ENCODE measurements at places on chromosomes 5 and 9. TPM values are rescaled to one million over a fixed set of nuclear protein-coding genes. Genes with fewer than 3 reads are reported as not detected.

DNA sequence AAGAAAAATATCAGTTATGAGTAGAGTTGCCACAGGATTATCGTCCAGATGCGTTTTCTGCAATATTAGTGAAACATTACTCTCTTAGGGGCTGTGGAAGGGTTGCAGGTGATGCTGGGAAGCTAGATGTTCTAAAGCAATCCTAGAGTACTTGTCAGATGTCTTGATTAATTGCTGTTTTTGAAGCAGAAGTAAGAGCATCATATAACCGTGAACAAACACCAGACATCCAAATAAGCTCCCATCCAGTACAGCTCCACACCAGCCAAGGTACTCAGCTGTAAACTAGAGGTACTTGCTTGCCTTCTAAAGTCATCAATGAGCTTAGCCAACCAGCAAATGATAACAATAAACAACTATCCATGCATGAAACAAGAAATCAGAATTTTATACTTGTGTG lies 131.1 kb downstream of the ST8SIA4 start:
- DNase-seq: no peak

DNA sequence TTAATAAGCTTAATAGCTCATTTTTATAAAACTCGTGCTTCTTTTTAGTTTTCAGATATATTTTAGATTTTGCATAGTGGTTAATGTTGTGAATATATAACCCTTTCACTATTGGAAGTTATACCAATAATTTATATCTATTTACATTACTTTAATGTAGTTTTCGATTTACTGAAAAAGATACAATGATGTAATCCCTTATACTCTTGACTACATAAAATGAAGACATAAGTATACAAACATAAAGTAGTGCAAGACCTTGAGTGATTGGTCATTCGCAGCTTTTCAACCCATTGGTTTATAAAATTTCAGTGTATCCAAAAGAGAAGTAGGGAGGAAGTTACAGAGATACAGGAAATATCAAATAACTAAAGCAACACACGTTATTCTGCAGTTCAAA lies 84.3 kb upstream of the GRHPR start:
- DNase-seq: no peak

- DNase-seq: no peak
Observed at GRCh38 chr5:32506799-32507198, 62.3 kb upstream of the ZFR start.

- DNase-seq: no peak
Observed at GRCh38 chr9:18405240-18405639, 68.7 kb upstream of the ADAMTSL1 start.

DNA sequence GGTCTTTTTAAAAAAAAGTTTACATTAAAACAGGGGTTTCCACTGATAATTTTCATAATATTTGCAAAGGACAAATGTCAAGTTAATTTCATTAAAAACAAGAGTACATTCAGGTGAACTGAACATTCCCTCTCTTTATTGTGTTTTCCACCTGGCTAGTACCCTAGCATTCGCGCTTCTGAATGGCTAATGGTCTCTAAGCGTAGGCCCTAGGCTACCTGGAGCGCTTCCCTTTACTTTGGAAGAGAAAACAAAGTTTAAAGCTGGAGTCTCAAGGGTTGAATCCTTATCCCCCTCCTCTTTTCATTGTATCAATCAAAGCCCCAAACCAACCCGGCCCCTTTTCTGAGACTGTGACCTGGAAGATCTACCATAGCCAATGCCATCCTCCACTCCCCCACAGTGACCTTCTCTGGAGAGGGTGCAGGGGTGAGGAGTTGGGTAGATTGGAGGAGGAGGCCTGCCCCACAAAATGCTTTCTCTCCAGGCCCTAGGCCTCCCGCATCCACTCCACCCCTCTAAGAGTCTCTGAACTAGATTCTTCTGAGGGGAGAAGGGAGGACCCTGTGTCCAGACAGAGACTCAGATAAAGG lies 73.3 kb upstream of the TBCA start:
- no peak for DNase-seq

DNA sequence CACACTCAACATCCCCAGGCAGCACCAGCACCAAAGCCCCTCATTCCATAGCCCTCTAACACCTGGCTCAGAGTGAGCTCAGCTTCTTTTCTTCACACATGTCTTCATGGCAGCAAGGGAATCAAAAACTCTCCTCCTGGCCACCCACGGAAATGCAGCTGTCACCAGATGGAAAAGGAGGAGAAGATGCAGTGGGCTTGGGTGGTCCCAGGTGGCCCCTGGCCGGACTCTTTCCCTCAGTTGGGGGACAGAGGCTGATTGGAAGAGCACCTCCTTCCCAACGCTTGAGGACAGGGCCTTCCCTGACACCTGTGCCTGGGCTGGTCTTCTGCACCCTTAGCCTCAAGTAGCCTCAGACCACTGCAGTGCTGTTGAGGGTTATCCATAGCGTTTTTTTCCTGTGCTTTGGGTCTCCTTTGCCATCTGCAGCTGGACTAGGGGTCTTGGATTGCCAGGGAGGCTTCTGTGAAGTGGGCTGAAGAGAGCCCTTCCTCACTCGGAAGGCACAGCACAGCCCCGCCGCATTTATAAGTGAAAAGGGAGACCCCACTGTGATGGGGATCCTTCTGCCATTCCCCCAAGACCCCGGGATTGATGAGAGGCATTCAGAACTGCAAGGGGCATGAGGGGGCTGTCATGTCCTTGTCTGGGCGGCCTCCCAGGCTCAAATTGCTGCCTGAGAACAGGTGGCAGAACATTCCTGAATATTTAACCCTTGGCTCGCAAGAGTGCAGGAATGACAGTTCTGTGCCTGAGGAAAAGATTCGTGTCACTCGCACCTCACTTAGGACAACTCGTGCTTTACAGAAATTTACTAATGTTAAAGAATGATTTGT lies 200.0 kb downstream of the AUH start:
- no peak for DNase-seq

DNA sequence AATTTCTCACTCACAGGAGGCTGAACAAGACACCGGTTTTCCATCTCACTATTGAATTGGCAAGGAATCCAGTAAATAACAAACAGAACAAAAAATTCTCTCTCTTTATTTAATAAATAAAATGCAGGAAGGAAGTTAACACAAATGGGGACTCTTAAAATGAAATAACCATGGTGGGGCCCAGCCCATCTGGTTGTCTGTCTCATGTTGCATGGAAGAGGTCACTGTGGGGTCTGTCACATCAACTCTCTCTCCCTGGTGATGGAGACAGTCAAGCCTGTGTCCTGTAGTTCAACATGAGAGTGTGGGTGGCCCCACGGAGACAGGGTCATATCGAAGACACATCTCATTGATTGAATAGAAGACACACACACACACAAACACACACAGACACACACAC lies 297.7 kb downstream of the IRX2 start:
- DNase-seq: no peak

- DNase-seq: no peak
Observed at GRCh38 chr9:95937131-95937530, 61.6 kb downstream of the ERCC6L2 start.

GRCh38 chr9:123825342-123826060 lies 104.4 kb downstream of the DENND1A start:
- no peak for DNase-seq

DNA sequence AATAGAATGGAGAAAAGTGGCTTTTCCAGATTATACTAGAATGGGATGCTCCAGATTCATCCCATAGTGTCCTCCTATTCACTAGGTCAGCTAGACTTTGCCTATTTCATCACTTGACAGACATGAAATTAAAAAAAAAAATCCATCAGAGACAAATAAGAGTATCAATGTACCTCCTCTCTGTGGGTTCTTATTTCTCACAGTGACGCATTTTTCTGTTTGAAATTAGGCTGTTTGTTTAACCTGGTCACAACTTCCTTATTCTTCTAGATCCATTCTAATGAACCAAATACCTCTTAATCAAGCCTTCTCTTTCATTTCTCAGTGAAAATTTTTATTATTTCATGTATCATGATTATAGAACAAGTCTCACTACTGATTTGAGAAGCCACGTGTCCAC lies 305.4 kb downstream of the SEMA5A start:
- DNase-seq: no peak

GRCh38 chr9:34563262-34563661 lies 26.3 kb downstream of the CNTFR start:
- no peak for DNase-seq

GRCh38 chr5:78610636-78611035 lies 37.9 kb downstream of the LHFPL2 start:
- no peak for DNase-seq

DNA sequence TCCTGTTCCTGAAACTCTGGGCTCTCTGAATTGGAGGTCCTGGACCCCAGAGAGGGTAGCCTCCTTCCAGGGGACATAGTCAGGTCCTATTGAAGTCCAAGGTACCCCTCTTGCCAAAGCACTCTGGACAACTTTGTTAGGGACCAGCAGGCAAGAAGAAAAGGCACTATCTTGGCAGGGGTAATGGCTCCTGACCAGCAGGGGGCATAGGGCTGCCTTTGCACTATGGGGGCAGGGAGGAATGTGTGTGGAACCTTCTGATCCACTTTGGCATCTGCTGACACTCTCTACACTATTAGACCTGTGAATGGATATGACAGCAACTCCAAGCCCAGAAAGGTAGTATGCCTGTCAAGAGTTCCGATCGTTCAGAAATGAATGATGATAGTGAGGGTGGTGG lies 179.0 kb upstream of the CD180 start:
- no peak for DNase-seq

- no peak for DNase-seq
Observed at GRCh38 chr9:11417782-11418181, 805.0 kb upstream of the PTPRD start.

DNA sequence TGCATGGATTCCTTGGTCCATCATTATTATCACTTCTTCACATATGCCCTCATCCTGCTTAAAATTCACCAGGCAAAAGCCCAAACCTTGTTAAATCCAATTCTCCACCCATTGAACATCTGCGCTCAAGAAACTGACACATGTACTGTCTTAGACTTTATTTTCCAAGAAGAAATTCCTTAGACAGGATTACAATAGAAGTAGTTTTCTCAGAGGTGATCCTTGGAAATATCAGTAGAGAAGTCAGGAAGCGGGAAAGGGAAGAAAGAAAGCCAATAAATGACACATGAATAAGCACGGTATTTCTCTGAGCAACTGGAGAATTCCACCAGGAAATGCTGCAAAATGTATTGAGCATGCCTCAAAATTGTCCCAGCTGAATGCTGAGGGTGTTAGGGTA lies 90.2 kb downstream of the FOXD1 start:
- no peak for DNase-seq

GRCh38 chr5:68290847-68291246 lies 75.3 kb downstream of the PIK3R1 start:
- no peak for DNase-seq

BNIP1 gene
- 9.2 TPM for polyA plus RNA-seq

C9orf153 gene
- polyA plus RNA-seq: not detected

SLC25A46 gene
- 20.1 TPM for polyA plus RNA-seq

ST8SIA4 gene
- 36.4 TPM for polyA plus RNA-seq

MEIKIN gene
- polyA plus RNA-seq: 1.6 TPM

EQTN gene
- not detected for polyA plus RNA-seq

Data from CD14-positive monocyte (primary cell).